ENCODE measurements at places on chromosomes 1 and 21.
A peak's percentile ranks its signal among the peaks of the same experiment; 100 is the strongest.

- no peak for DNase-seq
Measured at GRCh38 chr1:245611251-245611650, 456.5 kb downstream of the KIF26B start.

- DNase-seq: peak; percentile 67
Measured at GRCh38 chr1:244837597-244838258, 2.3 kb downstream of the COX20 start.

DNA sequence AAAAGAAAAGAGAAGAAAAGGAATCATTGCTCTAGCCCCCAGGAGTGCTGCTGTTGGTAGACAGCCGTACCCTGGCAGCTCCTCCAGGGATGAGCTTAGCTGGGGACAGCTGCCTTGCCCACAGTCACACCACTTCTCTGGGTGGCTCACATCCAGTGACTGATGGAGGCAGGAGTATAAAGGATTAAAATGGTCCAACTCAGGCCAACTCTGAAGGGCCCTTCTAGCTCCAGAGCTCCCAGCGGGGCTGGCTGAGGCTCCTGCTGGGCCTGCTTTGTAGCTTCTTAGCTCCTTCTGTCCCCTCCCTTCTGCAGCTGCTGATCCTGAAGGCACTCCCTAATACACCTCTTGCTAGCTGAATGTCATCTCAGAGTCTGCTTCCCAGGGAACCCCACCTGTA lies 4.4 kb downstream of the CITED4 start:
- no peak for DNase-seq

DNA sequence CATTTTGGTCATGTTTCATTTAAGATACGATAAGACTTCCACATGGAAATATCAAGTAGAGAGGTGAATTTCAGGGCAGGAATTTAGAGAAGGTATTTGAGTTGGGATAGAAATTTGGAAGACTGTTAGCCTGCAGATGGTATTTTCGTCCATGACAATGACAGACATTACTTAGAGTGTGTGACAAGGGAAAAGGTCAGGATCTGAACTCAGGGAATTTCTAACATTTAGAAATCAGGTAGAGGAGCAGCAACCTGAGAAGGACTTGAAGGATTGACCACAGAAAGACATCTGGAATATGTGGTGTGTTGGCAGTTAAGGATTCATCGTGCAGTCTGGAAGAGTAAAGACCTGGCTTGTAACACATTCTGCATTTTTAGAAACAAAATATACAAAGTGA lies 57.9 kb downstream of the RABGAP1L start:
- DNase-seq: no peak

DNA sequence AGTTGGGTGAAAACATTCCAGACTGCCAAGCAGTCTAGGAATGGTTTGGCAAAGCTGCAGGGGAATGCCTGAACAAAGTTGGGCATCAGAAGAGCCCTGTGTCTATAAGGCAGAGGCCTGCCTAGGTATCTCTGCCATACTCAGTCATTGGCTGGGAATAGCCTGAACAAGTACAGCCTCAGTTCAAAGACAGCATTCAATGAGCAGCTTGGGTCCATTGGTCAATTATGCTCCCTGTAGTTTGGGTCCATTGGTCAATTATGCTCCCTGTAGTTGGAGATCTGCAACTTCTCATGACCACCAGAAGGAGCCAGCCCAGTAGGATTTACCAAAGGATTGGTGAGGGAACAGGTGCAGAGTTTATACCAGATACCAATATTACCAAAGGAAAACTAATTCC lies 31.6 kb downstream of the FMO3 start:
- DNase-seq: no peak

DNA sequence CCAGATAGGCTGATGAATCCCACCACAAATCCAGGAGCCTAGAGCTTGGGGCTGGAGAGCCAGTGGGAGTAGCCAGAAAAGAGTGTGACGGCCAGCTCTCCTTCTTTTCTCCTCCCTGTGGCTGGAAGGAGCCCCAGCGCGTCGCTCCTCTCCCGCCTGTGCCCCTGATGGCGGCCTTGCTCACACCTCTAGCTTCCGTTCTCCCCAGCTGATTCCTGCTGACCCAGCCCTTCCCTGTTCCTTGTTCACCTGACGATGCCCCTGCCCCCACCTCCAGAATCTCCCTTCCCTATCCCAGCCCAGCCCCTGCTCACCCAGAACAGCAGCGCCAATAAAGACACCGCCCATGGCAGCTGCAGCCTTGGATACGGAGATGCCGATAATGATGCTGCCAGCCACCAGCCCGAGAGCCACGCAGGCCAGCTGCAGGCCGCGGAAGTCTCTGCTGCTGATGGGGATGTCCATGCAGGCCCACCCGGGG lies 656 bp downstream of the KNCN start:
- DNase-seq: no peak

DNA sequence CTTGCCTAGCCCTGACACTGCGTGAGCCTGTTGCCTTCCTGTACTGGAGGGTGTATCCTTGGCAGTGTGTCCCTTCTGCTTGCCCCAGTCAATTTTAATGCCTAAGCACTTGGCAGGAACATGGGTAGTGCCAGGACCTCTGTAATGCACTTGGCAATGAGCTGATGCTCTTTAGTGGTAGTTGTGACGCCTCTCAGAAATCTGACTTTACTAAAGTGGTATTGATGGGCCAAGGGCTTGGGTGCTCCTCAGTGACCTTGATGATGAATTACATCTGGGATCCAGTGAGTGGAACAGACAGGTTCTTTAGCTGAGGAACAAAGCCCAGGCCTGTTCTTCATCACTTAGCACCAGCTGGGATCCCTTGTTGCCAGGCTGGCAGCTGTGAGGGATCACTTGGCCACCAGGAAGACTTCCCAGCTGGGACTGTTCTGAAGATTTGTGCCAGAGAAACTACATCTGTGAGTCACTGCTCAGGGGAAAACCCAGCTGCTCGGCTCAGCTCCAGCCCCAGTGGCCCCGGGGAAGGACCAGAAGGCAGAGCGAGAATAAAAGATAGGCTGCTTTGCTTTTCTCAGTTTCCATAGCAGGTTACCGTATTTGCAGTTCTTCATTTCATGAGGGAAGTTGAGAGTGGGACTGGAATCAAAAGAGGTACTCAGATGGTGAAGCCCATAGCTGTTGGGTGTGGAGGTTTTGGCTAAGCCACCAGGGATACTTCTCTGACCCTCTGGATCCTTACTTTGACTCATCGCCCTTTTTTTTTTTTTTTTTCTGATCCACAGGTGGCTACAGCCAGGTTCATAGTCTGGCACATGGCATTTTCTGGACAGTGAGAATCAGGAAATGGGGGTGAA lies 28.5 kb upstream of the KCNA2 start:
- peak; percentile 72 for DNase-seq

DNA sequence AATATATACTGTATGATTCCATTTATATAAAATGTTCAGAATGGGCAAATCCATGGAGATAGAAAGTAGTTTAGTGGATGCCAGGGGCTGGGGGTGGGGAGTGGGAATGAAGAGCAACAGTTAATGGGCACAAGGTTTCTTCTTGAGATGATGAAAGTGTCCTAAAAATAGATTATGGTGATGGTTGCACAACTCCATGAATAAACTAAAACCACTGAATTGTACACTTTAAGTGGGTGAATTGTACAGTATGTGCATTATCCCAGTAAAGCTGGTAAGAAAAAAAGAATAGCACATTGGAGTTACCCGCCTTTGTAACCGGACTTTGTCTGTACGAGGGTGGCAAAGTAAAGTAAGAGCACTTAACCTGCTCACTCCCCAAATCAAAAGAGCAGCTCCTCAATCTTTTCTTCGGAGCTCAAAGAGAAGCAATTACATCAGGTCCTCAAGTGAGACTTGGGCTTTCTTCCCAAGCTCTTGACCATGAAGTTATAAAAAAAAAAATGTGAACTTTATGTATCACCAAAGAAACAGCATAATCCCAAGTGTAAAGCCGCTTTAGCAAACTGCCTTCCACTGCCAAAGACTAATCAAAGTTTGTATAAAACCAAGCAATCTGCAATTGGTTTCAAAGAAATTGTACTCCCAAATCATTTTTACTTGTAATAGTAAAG lies 32.1 kb downstream of the ALDH9A1 start:
- DNase-seq: peak; percentile 58

- peak; percentile 98 for DNase-seq
Measured at GRCh38 chr1:153527023-153527682, 8.6 kb downstream of the S100A6 start.

GRCh38 chr1:169047074-169047473 lies 59.4 kb upstream of the ATP1B1 start:
- DNase-seq: peak; percentile 6

DNA sequence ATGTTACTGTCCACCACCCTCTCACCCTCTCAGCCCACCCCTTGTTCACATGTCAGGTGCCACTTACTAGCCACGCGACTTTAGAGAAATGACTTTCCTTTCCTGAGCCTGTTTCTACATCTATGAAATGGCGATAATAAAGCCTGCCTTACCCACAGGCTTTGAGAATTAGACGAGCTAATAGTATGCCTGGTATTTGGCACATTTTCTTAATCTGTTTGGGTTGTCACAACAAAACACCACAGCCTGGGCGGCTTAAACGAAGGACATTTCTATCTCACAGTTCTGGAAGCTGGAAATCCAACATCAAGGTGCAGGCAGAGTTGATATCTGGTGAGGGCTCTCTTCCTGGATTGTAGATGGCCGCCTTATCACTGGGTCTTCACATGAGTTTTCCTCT lies 273.9 kb upstream of the FMN2 start:
- DNase-seq: no peak

GRCh38 chr1:44036409-44037139 lies 5.3 kb upstream of the SLC6A9 start:
- peak; percentile 85 for DNase-seq

GRCh38 chr1:39925721-39926342 lies 24.1 kb upstream of the MYCL start:
- peak; percentile 53 for DNase-seq

DNA sequence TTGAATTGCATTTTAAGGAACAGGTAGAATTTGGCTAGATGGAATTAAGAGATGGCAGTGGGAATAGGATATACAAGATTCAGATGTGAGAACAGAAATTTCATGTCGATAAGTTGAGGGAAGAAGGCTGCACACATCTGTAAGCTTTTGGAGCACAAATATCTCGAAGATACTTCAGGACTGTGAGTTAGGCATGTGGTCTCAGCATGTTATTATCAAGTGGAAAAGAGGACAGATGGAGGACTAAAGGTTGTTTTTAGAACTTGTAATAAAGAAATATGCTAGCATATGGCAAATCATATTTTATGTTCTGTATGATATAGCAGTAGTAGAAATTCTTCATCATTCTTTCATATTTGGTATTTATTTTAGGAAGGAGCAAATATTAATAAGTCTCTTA lies 61.5 kb downstream of the KIF1B start:
- no peak for DNase-seq

- no peak for DNase-seq
Measured at GRCh38 chr21:24705201-24705600, 902.1 kb downstream of the MRPL39 start.

DNA sequence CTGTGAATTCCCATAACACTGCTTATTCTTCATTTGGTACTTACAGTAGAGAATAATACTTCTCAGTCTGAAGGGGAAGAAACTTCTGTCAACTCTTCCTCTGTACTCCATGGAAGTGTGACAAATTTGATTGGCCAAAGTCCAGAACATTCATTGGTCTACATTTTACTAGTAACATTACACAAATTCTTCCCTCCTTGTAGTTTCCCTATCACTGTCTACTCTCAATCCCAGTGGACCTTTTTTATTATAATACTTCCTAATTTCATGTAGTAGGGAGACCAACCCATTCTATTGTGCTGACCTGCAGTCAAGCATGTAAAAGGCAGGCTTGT lies 74.7 kb downstream of the ALG6 start:
- no peak for DNase-seq

GRCh38 chr1:62962014-62962812 lies 178.3 kb downstream of the ATG4C start:
- no peak for DNase-seq

- peak; percentile 46 for DNase-seq
Measured at GRCh38 chr1:3922201-3922725, 22.2 kb upstream of the C1orf174 start.

GRCh38 chr1:163361123-163361934 lies 39.6 kb downstream of the NUF2 start:
- DNase-seq: peak; percentile 58

DNA sequence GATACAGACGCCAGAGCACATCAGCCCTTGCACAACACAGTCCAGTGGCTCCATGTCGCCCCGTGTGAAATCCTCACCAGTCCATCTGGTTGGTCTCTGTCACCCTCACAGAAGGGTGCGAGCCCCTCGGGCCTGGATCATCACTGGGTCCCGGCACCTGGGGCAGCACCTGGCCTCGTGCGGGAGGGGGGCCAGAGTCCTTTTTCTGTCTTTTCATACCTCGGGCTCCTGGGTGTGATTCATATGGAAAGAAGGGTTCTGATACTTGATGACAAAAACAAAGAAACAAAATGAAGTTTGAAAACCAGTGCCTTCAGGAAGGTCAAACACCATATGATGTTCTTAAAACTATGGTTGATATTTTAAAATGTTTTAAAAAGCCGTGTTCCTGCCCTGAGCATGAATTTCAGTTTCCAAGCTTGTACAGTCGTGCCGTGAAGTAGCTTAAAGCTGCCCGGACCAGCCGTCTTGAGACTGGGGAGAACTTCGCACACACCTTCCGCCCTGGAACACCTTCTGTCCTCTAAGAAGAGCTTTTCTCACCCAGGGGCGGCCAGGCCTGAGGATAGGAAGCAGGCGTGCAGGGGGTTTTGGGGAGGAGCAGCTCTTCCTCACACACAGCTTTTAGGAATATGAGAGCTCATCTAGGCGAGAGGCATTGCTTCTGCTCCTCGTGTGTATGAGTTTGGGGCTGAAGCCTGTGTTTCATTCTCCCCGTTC lies 35.2 kb downstream of the SLC37A1 start:
- no peak for DNase-seq

DNA sequence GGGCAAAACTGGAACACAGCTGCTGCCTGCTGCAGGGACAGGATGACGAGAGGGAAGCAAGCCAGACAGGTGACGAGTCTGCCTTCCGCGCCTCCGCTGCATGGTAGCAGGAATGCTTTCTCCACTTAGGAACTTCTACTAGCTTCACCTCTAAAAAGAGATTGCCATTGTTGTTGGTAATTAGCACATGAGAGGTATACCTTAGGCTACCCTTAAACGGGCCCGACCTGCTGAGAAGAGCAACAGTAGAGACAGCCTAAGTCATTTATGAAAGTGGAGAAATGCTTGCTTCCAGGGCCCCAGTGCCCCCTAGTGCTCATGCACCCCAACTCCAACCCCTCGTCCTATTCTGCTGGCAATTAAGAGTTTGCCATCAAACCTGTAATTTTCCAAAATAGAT lies 96.9 kb upstream of the AKT3 start:
- DNase-seq: peak; percentile 55

- no peak for DNase-seq
Measured at GRCh38 chr1:116388122-116388521, 15.1 kb downstream of the ATP1A1 start.

GRCh38 chr1:113951719-113952118 lies 22.6 kb downstream of the HIPK1 start:
- no peak for DNase-seq

DNA sequence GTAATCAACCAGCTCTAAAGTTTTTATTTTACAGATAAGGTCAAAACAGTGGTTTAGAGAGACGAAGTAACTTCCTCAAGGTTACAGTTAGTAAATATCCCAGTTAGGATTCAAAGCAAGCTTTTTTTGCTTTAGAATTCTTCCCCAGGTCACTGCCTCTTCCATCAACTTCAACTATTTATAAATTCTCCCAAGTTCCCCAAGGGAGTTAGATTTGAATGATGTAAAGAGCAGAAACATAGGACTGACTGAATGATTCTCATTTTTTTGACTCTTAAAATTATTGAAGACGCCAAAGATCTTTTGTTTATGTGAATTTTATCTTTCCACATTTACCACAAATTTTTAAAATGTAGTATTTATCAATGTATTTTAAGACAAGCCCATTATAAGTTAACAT lies 4.1 kb downstream of the POGZ start:
- DNase-seq: no peak
